ENCODE measurements at places on chromosomes 12 and 14. TPM values are rescaled to one million over a fixed set of nuclear protein-coding genes. Genes with fewer than 3 reads are reported as not detected.

Gene CRIP1
- 110 TPM for total RNA-seq

Gene DHH
- 0.07 TPM for total RNA-seq

Gene C1R
- 1.4 TPM for total RNA-seq

Gene GLIPR1L1
- total RNA-seq, result not detected

Gene PPP1R36
- total RNA-seq, result 0.33 TPM

Gene EML5
- total RNA-seq, result 0.66 TPM

Gene RASAL1
- total RNA-seq, result 1.1 TPM

Gene KSR2
- 0.02 TPM for total RNA-seq

Gene PTPRQ
- total RNA-seq, result not detected

Gene KRT74
- not detected for total RNA-seq

Gene ASB2
- total RNA-seq, result 21.1 TPM

Gene SDR9C7
- not detected for total RNA-seq

Gene TAS2R14
- 2.7 TPM for total RNA-seq

Gene EFCAB11
- total RNA-seq, result 6.8 TPM

Gene ERP27
- total RNA-seq, result 1.5 TPM

Gene TBC1D30
- 1.7 TPM for total RNA-seq

Gene ZNF10
- 3.3 TPM for total RNA-seq

Gene TSPAN11
- total RNA-seq, result not detected

Gene GPX2
- not detected for total RNA-seq

Gene KRT72
- not detected for total RNA-seq

Gene RNASE3
- total RNA-seq, result not detected

Gene CD163
- not detected for total RNA-seq

Gene NAA30
- total RNA-seq, result 20.4 TPM

Gene IFNG
- total RNA-seq, result 279 TPM

Gene FAIM2
- total RNA-seq, result 0.54 TPM

Gene SIX4
- total RNA-seq, result 0.23 TPM

Gene ATXN3
- total RNA-seq, result 23.7 TPM

Gene GRIP1
- total RNA-seq, result 0.40 TPM

Gene COQ5
- total RNA-seq, result 28.3 TPM

Gene KRT6C
- not detected for total RNA-seq

Gene AKAP5
- 0.90 TPM for total RNA-seq

Gene GALNT16
- total RNA-seq, result not detected

Gene GLT8D2
- total RNA-seq, result 0.31 TPM

Gene MYH7
- total RNA-seq, result not detected

Gene PPP4R4
- 3.1 TPM for total RNA-seq

Gene TMPO
- total RNA-seq, result 326 TPM

Gene DIO3
- not detected for total RNA-seq

Gene NKX2-8
- total RNA-seq, result not detected

Gene SUPT16H
- total RNA-seq, result 174 TPM

Gene GALNT8
- total RNA-seq, result 0.82 TPM

Gene LRP1
- total RNA-seq, result 0.28 TPM

Gene TMEM132C
- total RNA-seq, result not detected

Gene CLEC7A
- total RNA-seq, result not detected
